ENCODE measurements at places on chromosomes 13 and 19.

- DNase-seq = no peak
These were observed 1917.4 kb downstream of the OLFM4 start for GRCh38 chr13:54945973-54946372.

DNA sequence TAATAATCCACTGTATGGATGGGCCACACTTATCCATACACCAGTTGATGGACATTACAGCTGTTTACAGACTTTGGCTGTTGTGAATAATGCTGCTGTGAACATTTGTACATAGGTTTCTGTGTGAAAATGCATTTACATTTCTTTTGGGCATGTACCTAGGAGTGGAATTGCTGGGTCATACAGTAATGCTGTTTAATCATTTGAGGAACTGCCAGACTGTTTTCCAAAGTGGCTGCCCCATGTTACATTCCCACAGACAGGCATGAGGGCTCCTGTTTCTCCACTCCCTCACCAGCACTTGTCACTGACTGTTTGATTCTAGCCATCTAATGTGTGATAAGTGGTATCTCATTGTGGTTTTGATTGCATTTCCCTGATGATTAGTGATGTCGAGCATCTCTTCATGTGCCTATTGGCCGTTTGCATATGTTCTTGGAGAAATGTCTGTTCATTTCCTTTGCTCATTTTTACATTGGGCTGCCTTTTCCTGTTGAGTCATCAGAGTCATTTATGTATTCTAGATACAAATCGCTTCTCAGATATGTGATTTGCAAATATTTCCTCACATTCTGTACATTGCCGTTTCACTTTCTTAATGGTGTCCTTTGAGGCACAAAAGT is 12.8 kb downstream of the TMEM255B start:
- peak; percentile 66 for DNase-seq

DNA sequence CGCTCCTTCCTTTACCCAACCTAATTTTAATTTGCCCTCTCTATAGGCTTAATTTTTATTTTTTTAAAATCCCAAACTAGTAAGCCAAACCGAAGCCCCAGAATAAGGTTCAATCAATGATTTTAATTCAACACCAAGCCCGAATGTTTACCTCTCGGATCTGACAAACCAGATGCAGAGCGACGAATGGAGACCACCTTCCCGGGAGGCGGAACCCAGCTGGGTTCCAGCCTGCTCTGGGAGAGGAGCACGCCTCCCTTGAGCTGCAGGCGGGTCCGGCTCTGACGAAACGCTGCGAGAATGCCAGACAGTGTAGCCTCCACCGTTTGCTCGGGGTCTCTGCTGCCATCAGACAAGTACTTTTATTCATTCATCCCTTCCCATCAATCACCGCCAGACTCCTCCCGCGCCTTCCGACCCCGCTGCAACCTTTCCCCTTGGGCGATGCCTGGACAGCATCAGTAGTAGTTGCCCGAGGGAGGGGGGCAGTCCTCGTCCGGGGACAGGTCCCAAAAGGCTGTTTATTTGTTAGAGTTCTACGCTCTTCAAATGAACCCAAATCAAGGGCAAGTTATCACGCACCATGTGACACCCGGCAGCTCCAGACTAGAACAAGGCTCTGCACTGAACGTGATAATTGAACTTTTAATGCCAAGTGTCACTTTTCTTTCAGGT is 752 bp upstream of the EDNRB start:
- no peak for DNase-seq

DNA sequence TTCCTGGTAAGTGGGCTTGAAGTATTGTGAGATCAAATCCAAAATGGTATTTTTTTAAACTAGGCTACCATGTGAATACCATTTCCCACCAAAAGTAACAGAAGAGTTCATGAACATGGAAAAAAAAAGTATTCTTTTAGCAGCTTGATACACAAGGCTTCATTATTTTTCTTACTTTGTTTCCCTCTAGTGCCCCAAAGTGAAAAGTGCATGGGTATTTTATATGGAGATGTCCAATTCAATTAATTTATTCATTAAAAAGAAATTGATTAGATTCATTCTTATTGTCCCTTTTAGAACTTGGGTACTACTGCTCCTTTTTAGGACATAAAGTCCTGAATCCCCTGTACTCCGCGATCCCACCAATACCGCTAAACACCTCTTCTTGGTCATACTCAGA is 28.6 kb upstream of the SCEL start:
- DNase-seq = no peak

- peak; percentile 3 for DNase-seq
These were observed 120.8 kb upstream of the ZNF507 start for GRCh38 chr19:32224371-32225244.

DNA sequence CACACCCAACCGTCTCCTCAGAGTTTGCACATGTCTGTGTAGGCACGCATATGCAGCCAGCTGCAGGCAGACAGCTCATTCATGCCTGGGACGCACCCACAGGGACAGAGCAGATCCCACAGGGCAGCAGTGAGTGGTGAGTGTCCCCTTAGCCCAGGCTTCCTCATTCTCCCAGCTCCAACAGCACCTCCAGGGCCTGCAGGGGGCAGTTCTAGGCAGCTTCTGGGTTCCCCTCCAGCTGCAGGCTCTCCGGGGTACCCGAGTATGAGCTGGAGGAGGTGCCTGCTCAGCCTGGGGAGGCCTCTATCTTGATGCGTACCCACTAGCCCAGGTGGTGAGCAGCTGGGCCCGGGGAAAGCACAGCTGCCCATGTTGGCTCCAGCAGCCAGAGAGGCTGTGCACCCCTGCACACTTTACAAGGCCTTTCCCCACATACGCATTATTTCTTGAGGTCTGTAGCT is 1.3 kb upstream of the SHANK1 start:
- DNase-seq = peak; percentile 69

DNA sequence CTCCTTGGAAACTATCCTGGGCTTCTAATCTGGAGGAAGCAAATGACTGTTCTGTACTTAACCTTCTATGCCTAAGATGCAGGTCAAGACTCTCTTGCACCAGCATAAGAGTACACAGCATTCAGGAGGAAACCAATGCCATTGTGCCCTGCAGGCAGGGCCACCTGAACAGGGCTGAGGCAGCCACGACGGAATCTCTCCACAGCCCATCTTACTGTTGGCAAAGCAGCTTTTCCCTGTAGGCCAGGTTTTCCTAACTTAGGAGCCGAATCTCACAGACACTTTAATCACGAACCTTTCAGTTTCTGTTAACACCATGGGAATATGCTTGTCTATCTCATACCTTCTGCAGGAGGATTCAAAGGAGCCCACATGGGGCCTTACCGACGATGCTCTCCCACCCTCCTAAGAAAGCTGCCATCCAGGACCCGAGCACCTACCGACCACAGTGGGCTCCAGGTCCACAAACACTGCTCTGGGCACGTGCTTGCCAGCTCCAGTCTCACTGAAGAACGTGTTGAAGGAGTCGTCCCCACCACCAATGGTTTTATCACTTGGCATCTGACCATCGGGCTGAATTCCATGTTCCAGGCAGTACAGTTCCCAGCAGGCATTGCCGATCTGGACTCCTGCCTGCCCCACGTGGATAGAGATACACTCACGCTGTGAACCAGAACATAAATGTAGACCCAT is 2.6 kb downstream of the TUBA3C start:
- DNase-seq = no peak

- DNase-seq = no peak
These were observed 3.0 kb upstream of the SLC6A16 start for GRCh38 chr19:49327878-49328544.

DNA sequence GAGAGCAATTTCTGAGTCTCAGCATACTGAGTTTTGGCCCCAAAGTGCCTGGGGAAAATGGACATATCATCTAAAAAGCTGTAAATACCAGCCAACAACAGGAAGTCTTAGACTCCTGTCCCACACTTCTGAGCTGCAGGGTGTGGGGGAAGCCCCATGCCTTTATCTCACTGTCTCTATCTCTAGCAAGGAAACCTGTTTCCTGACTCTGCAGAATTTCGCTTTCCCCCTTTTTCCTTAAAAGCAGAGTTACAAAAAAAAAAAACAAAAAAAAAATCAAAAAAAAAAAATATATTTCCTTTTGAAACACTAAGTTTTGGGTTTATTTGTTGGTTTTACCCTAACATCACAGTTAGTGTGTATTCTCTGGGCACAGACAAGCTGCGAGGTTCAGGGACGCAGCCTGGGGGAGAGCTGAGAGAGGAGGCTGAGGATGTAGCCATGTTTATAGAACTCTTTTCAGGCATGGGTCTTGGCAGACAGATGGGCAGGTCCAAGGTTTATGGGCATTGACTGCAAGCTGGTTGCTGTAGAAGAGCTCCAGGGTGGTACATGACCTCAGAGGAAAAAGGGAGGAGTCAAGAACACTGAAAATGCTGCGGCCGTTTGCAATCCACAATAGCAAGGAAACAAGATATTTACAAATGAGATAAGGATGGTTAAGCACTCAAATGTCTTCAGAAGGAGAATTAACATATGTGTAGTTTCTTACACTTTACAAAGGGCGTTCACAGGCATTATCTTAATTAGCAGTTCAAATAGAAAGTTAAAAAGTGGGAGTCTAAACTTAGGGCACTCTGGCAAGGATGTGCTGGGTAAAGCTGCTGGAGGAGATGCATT is 4.9 kb downstream of the MBNL2 start:
- no peak for DNase-seq

GRCh38 chr13:97339019-97339987 is 94.7 kb upstream of the RAP2A start:
- no peak for DNase-seq

DNA sequence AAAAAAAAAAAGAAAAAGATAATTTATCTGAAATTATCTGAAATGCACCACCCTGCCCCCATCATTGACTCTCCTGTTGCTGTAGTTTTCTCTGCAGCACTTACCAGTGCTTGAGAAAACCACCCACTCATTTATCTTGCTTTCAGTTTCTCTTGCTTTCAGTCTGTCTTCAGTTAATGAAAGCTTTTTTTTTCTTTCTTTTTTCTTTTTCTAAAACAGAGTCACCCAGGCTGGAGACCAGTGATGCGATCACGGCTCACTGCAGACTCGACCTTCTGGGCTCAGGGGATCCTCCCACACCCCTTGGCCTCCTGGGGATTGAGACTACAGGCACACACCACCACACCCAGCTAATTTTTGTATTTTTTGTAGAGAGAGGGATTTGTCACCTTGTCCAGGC is 4.3 kb upstream of the ACP5 start:
- DNase-seq = no peak

GRCh38 chr13:71290963-71291841 is 575.8 kb downstream of the DACH1 start:
- peak; percentile 68 for DNase-seq

GRCh38 chr13:23786607-23787006 is 102.6 kb downstream of the MIPEP start:
- no peak for DNase-seq

DNA sequence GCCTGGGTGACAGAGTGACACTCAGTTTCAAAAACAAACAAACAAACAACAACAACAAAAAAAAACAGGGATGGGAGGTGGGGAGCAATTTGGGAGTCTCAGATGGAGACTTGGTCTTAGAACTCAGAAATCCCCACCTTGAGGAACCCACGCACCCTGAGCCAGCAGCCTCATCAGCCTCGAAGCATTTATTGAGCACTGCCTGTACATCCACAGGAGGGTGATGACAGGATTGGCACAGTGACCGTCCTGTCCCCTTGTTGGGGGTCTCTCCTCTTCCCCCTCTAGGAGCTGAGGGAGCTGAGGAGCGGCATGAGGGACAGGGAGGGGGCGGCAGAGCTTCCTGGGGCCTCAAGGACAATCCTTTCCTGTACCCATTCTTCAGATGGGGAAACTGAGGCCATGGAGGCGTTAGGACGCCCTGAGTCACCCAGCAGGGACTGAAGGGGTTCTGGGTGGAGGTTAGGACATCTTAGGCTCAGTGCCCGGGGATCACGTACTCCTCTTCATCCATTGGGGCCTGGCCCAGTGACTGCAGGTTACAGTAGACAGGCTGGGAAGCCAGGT is 5.6 kb downstream of the GDF15 start:
- DNase-seq = no peak

DNA sequence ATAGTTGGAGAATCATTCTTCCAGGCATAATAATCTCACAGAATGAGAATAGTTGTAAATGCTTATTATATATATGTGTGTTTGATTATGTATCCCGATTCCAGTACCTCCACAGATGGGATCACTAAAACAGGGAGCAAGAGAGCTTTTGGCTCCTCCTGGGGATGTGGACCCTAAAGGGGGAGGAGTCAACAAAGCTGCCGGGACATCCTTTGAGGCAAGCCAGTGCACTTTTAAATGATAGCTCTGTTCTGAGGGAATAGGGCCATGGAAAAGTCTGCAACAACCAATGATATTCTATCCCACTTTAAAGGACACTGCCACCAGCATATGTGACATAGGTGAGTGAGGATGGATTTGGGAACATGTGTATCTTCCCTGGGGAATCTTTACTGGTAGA is 40.8 kb downstream of the SLITRK5 start:
- no peak for DNase-seq

GRCh38 chr19:53094754-53095575 is 8.3 kb downstream of the ZNF160 start:
- DNase-seq = no peak

GRCh38 chr19:47258895-47259555 is 2.7 kb downstream of the CCDC9 start:
- no peak for DNase-seq

GRCh38 chr19:55493052-55493644 is 4.9 kb downstream of the SSC5D start:
- no peak for DNase-seq

DNA sequence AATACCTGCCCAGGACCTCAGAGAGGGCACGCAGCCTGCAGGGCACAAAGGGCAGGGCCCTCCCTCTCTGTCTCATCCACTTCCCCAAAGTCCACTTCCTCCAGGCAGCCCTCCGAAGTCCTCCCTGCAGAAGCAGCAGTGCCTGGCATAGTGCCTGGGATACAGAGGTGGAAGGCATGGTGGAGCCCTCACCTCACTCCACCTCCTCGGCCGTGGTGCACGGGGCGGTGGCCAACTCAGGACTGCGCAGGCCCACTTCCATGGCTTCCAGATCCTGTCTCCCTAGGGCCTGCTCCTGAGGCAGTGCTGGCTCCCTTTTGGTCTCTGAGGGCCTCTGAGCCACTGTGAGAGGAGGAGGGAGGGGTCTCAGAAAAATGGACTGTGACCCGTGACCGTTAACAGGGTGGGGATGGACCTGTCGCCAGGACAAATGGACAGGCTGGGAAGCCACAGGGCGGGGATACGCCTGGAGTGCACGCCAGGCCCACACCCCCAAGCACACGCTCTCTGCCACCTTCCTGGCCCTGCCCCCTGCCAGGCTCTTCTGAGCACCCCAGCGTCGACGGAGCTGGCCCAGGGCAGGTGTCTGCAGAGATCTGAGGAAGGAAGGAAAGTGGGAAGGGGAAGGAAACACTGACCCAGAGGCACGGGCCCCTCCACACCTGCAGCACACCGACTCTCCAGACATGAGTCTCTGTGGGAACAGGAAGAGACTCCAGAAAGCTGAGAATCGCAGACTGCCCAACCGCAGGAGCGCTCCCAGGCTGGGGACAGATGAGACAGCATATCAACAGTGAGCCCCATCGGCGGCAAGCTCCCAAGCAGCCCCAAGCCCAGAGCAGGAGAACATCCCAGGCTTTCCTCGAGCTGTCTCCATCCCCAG is 8.4 kb downstream of the REXO1 start:
- DNase-seq = peak; percentile 28

DNA sequence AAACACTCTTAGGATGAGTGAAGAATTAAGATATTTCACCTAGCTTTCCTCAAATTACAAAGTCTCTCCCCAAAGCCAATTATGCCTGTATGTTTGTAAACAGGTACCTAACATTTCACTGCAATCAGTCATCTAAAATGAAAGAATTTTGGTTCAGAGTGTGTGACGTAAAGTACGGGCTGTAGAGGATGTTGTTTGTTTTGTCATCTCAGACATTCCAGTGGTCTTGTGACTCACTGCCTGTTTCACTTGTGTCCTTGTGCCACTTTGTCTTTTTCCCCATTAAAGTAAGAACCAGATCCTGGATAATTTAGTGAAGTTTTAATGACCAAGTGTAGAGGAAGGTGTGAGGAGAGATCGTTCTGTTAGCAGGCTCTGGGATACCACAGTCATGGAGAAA is 28.6 kb upstream of the EID2 start:
- DNase-seq = no peak

Data from GF-D8 (cell line).